ENCODE measurements at places on chromosomes 5 and 9.

DNA sequence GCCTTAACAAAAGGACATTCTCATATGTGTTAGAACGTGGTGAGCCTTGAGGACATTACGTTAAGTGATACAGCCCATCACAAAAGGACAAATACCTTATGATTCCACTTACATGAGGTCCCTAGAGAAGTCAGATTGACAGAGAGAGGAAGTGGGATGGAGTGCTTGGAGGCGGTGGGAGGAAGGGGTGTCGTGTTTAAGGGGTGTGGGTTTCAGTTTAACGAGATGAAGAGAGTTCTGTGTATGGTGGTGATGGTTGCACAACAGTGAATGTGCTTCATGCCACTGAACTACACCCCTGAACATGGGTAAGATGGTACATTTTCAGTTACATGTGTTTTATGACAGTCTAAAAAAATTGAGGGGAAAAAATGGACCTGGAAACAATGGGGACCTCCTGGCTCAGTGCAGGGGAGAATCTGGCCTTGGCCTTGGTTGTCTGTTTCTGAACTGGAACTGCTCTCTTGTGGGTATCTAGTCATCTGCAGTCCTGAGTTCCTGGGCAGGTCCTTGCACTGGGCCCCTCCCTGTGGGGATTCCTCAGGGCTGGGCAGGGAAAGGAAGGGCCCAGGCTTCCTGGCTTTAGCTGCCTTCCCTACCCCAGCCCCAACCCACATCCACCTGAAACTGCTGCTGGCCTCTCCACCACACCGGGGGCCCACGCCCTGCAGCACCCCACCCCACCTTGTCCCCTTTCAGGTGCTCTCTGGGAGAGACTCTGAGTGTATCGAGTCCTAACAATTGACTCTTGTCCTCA lies 17.8 kb downstream of the LRRC8A start:
- no peak for DNase-seq

GRCh38 chr5:59660737-59661136 lies 232.8 kb downstream of the PDE4D start:
- no peak for DNase-seq

DNA sequence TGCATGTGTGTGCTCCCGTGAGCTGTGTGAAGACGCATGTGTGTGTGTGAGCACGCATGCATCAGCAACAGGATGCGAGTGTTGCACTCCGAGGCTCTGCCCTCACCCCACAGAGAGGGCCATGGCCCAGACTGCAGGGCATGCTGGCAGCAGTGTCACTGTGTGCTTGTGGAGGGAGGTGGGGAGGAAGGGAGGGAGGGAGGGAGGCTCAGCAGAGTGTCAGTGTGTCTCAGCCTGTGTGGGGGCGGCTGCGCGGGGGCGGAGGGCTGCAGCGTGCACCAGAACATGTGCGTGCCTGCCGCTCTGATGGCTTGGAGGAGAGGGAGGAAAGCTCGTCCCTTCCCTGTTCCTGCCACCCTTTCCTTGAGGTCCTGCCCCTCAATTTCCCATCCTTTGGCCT lies 5.3 kb downstream of the CAMK2A start:
- DNase-seq, result no peak

DNA sequence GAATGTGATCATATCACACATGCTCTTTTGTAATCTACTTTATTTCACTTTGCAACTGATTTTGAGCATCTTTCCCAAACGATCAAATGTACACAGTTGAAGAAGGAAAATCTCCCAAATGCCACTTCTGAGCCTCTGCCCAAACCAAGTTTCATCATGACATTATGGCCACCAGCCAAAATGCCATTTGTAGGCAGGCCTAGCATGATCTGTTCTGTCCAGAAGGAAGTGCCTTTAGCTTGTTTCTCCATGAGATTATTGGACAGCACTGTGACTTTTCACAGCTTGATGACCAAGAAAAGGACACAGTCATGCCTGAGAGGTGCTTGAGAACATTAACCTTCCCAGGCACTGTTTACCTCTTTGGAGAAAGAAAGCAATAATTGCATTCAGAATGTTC lies 73.2 kb upstream of the PIP5K1B start:
- no peak for DNase-seq

- no peak for DNase-seq
Measured at GRCh38 chr5:850511-851006, at the start of gene ZDHHC11. Gene ZDHHC11 (minus strand): TSS chr5:850986. CDS start chr5:850602, 384 bp downstream.

DNA sequence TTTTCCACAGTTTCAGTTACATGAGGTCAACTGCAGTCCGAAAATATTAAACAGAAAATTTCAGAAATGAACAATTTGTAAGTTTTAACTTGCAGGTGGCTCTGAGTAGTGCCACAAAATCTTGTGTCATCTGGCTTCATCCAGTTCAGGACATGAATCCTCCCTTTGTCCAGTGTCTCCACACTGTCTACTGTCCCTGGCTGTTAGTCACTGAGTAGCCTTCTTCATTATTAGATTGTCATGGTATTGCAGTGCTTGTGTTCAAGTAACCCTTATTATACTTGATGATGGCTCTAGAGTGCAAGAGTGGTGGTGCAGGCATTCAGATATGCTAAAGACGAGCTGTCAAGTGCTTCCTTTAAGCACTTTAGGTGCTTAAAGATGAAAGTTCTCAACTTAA lies 65.3 kb downstream of the CFAP95 start:
- no peak for DNase-seq

GRCh38 chr5:126872561-126873354 lies 95.8 kb downstream of the LMNB1 start:
- no peak for DNase-seq

DNA sequence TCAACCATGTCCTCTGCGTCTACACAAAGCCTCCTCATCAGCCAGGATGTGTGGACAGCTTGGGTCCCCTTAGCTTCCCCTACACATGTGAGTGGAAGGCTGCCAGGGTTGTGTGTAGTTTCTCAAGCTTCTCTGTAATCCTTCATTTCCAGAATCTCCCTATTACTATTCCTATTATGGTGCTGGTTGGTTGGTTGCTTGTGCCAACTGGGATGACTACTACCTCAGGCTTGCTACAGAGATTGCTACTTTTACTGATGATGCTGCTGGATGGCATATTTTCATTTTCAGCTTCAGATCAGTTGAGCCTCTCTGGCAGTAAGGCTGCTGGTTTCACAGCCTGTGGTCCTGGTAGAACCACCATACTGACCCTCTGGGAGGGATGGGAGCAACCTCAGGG lies 39.9 kb downstream of the ATG10 start:
- DNase-seq, result no peak

- no peak for DNase-seq
Measured at GRCh38 chr9:99822806-99823591, 1.3 kb downstream of the NR4A3 start.

- no peak for DNase-seq
Measured at GRCh38 chr5:59716029-59716428, 177.5 kb downstream of the PDE4D start.

DNA sequence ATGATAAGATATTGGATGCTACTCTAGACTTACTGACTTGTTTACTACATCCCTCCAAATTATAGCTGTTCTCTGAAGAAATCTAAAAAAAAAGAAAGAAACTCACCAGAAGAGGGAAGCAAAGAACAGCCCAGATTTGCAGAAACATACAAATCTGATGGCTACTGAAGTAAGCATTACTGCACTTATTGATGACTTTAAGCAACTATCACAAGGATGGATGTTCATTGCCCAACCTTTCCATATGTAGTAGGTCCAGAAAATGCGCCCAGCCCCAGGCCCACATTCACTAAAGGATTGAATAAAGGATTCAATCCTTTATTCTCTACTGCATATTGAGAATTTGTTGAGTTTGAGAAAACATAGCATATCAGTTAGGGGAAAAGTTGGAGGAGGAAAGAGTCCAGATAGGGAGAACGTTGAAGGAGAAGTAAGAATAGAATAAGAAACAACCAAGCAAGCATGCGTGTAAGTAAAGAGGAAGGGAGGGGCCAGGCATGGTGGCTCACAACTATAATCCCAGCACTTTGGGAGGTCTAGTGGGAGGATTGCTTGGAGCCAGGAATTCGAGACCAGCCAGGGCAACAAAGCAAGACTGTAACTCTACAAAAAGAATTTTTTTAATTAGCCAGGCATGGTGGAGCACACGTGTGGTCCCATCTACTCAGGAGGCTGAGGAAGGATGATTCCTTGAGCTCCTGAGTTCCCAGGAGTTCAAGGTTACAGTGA lies 33.8 kb upstream of the DTWD2 start:
- no peak for DNase-seq

GRCh38 chr9:4713849-4714248 lies 27.2 kb downstream of the AK3 start:
- no peak for DNase-seq

- DNase-seq, result no peak
Measured at GRCh38 chr9:131574730-131575640, 29.7 kb downstream of the PRRT1B start.

DNA sequence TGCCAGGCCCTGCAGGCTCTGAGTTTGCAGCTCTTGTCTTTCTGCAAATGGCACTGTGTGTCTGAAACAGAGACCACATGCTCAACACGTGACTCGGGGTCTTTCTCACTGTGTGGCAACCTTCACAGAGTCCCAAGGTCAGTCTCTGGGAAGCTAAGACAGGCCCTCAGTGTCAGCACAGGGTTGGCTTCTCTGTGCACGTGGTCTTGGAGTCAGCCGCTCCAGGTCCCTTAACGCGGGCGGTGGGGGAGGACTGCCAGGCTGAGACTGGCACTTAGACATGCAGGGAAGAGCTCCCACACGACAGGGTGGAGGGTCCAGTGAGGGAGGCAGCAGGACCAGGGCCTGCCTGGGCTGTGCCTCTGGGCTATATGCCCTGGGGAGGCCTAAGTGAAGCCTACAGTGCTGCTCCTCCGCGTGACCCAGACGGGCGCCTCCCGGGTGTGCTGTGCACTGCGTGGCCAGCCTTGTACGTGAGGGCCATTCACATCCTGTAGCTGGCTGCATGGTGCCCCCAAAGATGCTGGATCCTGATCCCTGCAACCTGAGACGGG lies 76.8 kb downstream of the ADAMTS2 start:
- no peak for DNase-seq

GRCh38 chr5:181127907-181128626 lies 2.9 kb downstream of the OR2V1 start:
- DNase-seq, result no peak

GRCh38 chr9:105131981-105132380 lies 112.5 kb upstream of the SLC44A1 start:
- DNase-seq, result no peak

- DNase-seq, result no peak
Measured at GRCh38 chr5:61420016-61420415, 88.0 kb downstream of the ZSWIM6 start.

GRCh38 chr9:89940625-89941024 lies 335.8 kb downstream of the GADD45G start:
- DNase-seq, result no peak

- no peak for DNase-seq
Measured at GRCh38 chr5:177353093-177353492, 1.6 kb upstream of the LMAN2 start.

DNA sequence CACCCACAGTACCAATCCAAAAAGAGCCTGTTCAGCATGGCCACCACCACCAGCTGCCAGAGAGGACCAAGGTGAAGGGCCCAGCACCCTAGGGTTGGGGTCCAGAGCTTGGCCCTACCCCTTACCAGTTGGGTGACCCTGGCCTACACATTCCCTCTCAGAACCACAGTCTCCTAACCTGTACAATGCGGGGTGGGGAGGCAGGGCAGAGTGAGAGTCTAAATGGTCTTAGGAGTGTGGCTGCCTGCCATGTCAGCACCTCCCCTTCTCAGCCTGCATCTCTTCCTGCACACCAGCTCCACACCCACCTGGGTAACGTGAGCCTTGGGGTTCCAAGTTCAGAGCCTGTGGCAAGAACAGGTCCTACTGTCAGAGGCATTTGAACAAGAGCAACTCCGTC lies 92.2 kb downstream of the C5orf15 start:
- no peak for DNase-seq

- no peak for DNase-seq
Measured at GRCh38 chr9:131277287-131277909, 1.1 kb upstream of the FAM78A start.

GRCh38 chr5:176365351-176366231 lies at the start of gene ARL10:
Gene ARL10 (plus strand): TSS chr5:176365487. CDS start chr5:176365564, 77 bp downstream.
- DNase-seq, result no peak

GRCh38 chr9:114350636-114351401 lies 21.1 kb downstream of the ORM2 start:
- no peak for DNase-seq

- no peak for DNase-seq
Measured at GRCh38 chr5:32935283-32935682, 224.2 kb downstream of the NPR3 start.

- no peak for DNase-seq
Measured at GRCh38 chr9:28034242-28034641, 461.0 kb upstream of the C9orf72 start.

- no peak for DNase-seq
Measured at GRCh38 chr5:158450751-158451171, 591.8 kb upstream of the CLINT1 start.

- no peak for DNase-seq
Measured at GRCh38 chr5:135244620-135245021, 154.4 kb downstream of the MACROH2A1 start.

DNA sequence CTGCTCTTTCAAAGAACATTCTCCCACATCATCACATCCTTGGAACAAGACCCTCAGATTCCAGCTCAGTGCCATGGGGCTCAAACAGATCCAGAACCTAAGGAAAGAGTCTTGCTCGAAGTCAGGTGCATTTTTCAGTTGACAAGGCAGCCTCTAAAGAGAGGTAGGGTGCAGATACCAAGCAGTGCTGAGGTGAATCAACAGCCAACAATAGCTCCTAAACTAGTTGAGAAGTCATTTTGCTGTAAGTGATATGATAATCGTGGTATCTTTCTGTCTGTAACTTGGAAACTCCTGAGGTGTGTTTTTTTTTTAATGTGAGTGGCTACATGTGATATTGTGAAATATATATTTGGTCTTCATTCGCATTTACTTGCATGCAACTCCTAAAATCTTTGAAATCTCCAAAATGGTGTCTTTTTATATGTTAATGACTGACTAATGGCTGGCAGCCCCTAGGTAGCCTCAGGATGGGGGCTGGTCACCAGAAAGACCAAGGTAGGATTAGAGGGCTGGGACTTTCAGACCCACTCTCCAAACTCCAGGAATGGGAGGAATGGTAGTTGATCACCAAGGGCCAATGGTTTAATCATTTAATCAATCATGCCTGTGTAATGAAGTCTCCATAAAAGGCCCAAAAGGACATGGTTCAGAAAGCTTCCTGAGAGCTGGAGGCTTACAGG lies 96.6 kb downstream of the SERINC5 start:
- no peak for DNase-seq

- no peak for DNase-seq
Measured at GRCh38 chr9:98228392-98229089, 26.9 kb downstream of the TBC1D2 start.
